ENCODE measurements at places on chromosomes 7 and 10.

DNA sequence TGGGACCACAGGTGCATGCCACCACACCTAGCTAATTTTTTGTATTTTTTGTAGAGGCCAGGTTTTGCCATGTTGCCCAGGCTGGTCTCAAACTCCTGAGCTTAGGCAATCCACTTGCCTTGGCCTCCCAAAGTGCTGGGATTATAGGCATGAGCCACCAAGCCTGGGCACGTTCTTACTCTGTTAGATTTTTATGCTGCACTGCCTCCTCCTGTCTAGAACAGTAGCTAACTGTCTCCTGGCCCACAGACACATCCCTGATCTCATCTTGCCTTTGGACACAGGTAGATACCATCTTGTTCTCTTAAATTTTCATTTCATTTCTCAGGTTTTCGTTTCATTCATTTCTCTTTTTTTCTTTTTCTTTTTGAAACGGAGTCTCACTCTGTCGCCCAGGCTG is 41.1 kb downstream of the BLVRA start:
- DNase-seq = peak; percentile 23

- DNase-seq = no peak
Observed at GRCh38 chr7:113796557-113796956, 122.3 kb downstream of the PPP1R3A start.

DNA sequence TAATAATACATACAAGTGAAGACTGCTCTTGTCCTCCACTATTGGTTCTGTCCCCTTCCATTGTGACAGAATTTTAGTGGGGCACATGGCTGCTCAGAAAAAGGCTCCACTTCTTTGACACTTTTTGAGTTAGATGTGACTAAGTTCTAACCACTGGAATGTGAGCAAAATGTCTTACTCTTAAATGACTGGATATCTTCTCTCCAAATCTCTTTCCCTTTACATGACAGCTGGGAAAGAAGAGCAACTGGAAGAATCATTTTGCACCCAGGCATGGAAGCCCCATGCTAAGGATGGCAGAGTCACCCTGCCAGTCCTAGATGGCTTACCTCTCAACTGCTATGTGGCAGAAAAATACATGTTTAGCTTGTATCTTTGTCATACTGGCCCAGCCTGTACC is 97.7 kb downstream of the CACNA2D1 start:
- no peak for DNase-seq

DNA sequence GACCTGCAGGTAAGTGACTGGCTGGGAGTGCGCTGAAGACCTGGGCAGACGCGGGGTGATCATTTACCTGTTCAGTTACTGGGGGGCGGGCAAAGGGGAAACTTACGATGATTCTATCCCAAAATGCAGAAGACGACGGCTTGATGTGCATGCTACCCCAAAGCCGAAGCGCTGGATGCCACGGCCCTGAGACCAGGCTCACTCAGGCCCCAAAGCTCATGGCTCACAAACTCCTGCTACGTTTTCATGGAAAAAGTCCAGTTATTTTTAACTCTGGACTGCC is 200.6 kb downstream of the DIP2C start:
- DNase-seq = no peak

GRCh38 chr7:8128449-8129317 is 133.3 kb downstream of the ICA1 start:
- no peak for DNase-seq

DNA sequence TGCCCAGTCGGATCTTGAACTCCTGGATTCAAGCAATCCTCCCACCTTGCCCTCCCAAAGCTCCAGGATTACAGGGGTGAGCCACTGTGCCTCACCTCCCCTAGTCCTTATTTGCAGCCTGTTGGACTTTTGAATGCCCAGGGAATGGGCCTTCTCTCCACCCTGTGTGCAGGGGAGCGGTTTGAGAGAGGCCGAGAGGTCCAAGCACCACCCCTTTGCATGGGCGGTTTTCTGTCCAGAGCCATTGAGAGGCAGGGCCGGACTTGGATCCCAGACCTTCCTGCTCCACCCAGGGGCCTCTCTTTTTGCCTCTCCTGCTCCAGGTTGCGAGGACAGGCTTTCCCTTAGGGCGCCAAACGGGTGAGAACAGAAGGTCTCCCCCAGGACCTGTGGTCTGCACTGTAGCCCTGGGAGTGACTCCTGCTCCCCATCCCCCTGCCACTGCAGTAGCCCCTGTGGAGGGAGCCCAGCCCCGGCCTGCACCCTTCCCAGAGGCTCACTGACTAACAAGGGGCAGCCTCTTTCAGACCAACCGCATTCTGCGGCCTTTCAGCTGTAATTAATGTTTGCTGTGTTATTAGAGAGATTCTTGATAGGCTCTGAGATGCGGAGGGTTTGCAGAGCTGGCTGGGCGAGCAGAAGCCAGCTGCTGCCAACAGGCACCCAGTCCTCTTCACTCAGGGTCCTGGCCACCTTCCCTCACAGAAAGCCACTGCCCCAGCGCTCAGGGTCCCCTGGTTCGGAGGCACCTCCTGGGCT is 57.9 kb downstream of the ELFN1 start:
- DNase-seq = no peak

Measured in PC-3 (cell line).